Activated CD4-positive, alpha-beta T cell treated with anti-CD3 and anti-CD28 coated beads for 24 hours (primary cell): ENCODE measurements at places on chromosomes 4 and X.

DNA sequence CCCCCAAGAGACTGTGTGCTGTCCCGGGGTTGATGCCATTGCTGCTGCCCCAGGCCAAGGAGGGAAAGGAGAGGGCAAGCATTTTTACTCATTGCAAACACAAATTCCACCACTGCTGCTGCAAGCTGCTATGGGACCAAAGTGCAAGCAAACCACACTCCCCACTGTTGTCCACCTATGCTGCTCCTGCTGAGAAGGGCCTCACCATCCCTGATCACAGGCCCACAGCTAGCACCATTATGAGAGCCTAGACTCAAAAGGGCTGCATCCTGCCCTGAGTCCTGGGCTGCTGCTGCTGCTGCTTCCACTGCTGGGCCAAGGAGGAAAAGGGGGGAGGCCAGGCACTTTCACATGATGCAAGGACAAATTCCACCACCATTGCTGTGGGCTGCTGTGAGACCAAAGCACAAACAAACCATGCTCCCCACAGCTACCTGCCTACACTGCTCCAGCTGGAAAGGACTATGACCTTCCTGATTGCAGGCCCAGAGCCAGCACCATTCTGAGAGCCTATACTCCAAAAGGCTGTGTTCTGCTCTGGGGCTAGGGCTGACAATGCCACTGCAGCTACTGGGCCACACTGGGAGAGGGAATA lies 218.2 kb upstream of the ZCCHC13 start:
- no peak for DNase-seq

DNA sequence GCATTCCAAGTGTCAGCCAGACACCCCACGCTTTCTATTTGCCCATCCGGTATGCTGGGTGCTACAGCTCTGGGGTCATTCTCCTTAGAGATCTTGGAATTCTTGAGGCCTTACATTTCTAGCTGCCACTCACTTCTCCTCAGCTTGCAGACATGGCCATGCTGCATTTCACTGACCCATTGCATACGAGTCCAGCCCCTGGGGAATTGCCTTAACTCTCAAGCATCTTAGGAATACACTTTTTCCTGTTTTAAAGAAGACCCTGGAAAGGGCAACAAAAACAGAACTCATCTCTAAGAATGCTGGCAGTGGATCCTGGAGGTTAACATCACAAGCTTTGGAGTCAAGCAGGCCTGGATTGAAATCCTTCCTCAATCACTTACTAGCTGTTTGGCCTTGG lies 122.0 kb upstream of the LNX1 start:
- no peak for DNase-seq

- no peak for DNase-seq
These were observed 204.9 kb upstream of the PPARGC1A start for GRCh38 chr4:24094726-24095125.

- DNase-seq: no peak
These were observed 103.0 kb downstream of the SORCS2 start for GRCh38 chr4:7295197-7295910.

- no peak for DNase-seq
These were observed 6.0 kb upstream of the WDR13 start for GRCh38 chrX:48591255-48591791.

- no peak for DNase-seq
These were observed 134.9 kb downstream of the KCTD8 start for GRCh38 chr4:44313702-44314101.

- DNase-seq: no peak
These were observed 411.9 kb downstream of the GPAT3 start for GRCh38 chr4:83947830-83948193.

GRCh38 chr4:40264497-40264896 lies 67.7 kb downstream of the RHOH start:
- DNase-seq: no peak
